ENCODE measurements at places on chromosomes 7 and 10.

DNA sequence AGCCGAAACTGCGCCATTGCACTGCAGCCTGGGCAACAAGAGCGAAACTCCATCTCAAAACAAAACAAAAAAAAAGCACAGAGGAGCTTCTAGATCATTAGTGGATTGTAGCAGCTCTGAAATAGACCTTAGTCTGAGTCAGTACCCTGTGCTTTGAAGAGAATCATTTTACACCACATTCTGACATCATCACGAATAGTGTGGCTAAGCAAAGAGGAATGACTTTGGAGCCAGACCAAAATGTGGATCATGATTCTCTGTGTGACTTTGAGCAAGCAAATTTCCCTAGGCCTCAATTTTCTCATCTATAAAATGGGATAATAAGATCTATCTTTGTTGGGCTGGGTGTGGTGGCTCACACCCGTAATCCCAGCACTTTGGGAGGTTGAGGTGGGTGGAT, 618.9 kb downstream of the CALN1 start:
- no peak for DNase-seq

GRCh38 chr7:94042381-94042780, 38.2 kb upstream of the BET1 start:
- no peak for DNase-seq

GRCh38 chr7:44132039-44132438, 8.7 kb upstream of the POLD2 start:
- DNase-seq = no peak

DNA sequence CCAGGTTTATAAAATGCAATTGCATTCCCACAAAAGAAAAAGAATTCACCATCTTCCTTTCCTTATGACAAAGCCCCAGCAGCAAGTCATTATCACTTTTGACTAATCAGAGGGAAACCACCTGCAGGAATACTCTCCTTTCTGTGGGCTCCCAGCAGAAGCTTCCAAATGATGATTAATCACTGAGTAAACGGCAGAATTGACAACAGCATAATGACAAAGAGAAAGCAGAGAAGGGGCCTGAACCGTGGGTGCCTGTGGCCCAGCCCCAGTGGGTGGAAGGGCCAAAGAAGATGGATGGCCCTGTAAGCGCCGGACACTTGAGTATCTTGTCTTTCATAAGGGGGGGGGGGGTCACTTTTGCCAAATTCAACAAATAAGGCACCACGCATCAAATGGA, 152.4 kb upstream of the NRBF2 start:
- no peak for DNase-seq

DNA sequence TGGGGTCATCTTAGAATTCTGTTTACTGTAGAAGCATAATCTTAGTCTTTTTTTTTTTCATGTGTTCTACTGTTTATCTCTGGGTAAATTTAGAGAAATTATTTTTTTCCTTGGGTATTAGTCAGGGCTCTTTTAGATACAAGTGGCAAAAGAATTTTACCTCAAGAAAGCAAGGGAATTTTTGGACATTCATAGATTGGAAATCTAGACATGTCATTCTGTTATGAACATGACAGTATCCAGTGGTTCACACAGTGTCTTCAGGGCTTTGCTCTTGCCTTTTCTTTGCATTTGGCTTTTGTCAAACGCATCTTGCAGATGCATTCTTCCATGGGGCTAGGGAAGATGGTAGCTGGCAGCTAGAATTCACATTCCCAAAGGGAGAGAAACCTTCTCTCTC, 13.7 kb upstream of the TAS2R41 start:
- no peak for DNase-seq

DNA sequence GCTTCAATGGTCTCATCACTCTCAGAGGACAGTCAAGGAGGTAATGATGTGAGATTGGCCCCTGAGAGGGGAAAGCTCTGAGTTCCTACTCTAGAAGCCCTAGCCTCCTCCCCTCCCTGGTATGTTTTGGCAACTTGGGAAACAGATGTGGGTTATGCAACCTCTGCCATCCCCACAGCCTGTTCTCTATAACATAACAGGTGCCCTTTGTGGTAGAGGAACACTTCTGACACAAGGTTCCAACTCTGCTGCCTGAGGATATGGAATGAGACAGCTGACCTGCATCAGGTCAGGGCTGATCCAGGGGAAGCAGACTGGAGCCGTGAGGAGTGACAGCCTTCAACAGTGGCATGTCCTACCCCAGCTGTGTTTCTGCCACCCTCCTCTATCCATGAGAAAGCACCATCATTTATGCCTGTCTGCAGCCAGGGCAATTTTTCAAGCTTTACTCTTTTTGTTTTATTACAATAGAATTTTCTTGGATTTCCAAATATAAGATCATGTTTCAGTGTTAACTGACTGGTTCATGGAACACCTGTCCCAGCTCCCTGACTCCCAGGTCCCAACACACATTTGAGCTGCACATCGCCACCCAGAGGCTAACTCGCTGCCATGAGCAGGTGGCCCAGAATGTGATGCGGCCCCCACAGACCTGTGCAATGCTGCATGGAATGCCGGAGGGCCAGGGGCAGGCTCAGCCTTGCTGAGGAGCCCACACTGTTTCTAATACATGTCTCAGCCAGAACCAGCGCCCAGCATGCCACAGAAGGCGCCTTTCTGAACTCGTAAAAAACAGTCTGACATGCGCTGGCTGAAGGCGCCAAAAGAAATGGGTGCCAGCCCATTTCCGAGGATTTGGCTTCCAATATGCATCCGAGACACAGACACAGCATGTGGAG, 124.8 kb upstream of the CHST15 start:
- DNase-seq = no peak

GRCh38 chr10:26269754-26270153, 53.2 kb downstream of the GAD2 start:
- peak; percentile 11 for DNase-seq

DNA sequence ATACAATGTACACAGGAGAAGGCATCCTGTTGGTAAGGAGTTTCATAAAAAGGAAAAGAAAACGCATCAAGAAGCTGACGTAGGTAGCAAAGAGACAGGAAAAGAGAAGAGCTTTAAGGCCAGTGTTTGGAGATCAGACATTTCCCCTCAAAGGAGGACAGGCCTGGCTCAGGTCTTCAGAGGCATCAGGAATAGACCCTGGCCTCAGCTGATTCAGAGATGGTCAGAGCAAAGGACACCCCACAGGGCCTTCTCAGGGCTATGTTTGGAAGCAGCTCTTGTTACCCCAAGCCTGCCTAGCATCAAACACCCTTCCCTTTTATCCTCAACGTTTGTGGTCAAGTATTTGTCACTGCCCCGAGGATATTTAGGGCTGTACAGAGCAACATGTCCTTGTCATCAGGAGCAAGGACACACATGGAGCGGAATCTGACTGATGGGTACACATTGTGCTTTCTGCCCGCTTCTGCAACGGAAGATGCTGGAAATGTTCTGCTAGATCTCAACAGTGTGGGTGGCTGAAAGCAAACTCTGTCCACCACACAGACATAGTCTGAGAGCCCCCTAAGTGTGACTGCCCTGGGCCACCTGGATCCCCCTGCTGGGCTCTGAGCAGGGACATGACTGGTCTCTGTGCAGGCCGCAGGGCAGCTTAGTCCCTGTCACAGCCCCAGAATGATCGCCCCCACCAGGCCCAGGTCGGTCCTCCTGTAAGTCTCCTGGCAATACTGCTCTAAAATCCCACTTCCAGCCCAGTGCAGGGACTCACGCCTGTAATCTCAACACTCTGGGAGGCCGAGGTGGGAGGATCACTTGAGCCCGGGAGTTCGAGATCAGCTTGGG, 1.0 kb upstream of the ZDHHC4 start:
- no peak for DNase-seq

- no peak for DNase-seq
These were observed 469.3 kb upstream of the COBL start for GRCh38 chr7:51785876-51786275.

- DNase-seq = no peak
These were observed 116.9 kb downstream of the CDCA7L start for GRCh38 chr7:21828841-21829240.

DNA sequence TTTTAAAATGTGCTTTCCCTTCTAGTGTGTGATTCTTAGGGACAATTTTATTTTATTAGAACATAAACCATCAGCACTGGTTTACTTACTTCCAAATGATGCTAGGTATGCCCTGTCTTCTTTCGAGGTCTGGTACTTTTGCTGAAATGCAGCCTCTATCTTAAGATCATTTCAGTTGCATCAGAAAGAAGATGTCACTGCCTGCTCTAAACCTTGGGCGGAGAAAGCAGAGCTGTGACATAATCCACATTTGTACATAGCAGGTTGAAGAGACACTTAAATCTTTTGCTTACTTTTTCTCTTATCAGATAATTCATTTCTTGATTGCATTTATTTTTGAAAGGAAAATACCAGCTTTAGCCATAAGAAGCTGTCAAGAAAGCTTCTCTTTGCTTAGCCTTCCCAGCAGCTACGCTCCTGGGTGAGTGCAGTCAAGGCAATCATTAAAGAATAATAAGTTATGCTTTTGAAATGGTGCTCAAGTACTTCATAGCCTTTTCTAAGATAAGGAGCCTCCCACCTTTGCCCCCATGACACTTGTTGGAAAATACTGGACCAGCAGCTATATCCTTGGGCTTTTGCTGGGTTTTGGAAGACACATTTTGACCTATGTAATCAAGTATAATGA, 108.4 kb upstream of the SAMD8 start:
- DNase-seq = no peak

- DNase-seq = no peak
These were observed 300.5 kb upstream of the ETV1 start for GRCh38 chr7:14289957-14290356.

DNA sequence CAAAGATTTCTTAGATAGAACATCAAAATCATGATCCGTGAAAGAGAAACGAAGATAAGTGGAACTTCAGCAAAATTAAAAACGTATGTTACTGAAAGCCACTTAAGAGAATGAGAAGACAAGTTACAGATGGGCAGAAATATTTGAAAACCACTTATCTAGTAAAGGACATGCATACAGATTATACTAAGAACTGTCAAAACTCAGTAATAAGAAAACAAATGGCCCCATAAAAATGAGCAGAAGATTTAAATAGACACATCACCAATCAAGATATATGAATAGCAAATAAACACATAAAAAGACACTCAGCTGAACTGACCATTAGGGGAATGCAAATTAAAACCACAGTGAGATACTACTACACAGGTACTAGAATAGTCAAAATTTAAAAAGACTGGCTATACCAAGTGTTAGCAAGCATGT, 343.7 kb downstream of the PTEN start:
- no peak for DNase-seq

GRCh38 chr10:22534849-22535604, 179.4 kb downstream of the PIP4K2A start:
- DNase-seq = no peak

DNA sequence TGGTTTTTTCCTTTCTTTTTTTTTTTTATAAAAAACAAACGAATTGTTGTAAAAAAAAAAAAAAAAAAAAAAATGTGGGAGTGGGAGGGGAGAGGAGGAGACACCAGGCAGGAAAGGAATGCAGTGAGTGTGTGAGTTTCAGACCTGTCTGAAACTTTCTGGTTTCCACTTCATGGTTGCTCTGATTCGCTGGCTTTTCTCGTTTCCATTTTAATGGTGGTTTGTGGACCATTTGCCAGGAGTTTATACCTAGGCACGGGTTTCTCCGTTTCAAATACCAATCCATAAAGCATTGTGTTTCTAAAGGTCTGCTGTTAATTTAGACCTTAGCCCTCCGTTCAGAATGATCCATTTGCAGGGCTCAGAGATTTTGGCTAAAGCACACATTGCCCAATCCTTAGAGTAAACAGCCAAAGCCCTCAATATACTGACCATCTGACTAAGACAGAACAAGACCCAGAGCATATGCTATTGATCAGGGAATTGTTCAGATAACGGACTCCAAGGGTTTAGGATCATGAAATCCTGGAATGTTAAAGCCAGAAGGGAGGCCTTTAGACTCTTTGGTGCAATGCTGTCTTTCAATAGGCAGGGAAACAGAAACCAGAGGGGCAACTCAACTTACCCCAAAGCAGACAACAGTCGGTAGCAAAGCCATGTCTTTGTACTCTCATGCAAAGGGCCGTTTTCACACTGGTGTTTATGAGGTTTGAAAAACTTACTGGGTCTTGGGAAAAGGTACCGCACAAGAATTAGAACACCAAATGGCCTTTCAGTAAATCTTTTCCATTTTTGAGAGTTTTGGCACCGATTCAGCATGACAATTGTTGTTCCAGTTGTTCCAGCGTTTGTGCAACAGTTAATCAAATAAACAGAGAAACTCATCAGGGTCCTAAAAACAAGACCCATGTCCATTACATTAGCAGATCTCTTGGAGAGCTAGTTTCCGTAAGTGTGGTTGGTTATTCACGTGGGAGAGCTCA, 94.3 kb upstream of the AGBL3 start:
- no peak for DNase-seq

Data from NCI-H1417 treated with DMSO at 0.1 percent for 48 hours (cell line).